ENCODE measurements at places on chromosomes 12 and 14.

GRCh38 chr14:102786768-102787167 is 9.5 kb downstream of the TRAF3 start:
- DNase-seq: no peak

DNA sequence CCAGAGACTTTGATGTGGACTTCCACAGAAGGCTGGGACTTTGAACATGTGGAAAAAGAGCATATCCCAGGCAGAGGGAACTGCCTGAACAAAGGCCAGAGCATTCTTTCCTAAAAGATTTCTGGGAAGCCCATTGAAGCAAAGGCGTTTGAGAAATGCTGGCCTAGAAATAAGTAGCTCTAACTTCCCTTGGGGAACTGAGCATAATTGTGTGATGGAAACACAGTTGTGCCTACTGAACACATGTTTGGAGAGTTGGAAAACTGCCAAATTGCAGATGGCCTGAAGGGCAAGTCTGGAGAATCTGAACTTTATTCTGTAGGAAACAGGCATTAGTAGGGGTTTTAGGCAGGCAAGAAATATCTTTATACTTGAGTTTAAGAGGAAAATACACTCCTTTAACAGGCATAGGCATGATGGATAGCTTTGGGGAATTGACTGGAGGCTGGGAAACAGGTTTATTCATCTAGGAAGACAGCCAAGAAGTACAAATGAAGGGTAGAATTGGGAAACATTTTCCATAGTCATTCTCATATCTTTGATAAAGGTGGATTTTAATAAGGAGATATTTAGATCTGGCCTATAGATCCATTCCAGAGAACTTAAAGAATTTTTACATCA is 134.1 kb downstream of the TPH2 start:
- no peak for DNase-seq

DNA sequence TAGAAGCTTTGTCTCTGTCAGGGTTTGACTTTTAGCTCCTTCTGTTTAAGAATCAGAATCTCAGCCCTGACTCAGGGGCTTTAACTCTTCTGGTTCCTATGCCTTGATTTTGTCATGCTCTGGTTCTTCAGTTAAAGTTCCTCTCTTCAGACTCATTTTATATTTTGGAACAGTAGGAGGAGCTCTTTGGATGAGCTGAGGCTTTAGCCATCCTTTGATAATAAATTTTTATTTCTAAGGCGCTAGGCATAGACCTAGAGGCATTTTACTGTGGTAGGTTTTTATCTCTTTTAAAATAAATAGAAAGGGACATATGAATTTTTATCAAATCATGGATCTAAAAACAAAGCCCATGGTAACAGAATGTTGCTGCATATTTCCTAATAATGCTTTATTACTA is 51.7 kb downstream of the ATP23 start:
- no peak for DNase-seq

GRCh38 chr12:52007158-52007921 is 594 bp downstream of the TAMALIN start:
- no peak for DNase-seq

GRCh38 chr14:51079085-51079484 is 15.8 kb downstream of the TRIM9 start:
- no peak for DNase-seq

GRCh38 chr12:58357511-58357910 is 416.1 kb downstream of the ATP23 start:
- DNase-seq: no peak

DNA sequence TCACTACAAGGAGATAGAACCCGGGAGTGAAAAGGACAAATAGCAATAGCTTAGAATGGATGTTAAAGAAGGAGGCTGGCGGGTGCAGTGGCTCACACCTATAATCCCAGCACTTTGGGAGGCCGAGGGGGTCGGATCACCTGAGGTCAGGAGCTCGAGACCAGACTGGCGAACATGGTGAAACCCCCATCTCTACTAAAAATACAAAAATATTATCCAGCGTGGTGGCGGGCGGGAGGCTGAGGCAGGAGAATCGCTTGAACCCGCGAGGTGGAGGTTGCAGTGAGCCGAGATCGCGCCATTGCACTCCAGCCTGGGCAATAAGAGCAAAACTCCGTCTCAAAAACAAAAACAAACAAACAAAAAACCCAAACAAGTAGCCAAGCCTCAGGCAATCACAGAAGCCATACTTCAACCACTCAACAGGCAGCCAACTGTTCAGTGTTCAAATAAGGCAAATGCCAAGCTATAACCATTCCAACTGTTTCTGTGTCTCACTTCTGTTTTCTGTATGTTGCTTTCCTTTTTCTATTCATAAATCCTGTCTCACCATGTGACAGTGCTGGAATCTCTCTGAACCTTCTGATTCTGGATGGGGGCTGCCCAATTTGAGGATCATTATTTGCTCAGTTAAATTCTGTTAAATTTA is 3.9 kb upstream of the SPTLC2 start:
- no peak for DNase-seq

GRCh38 chr12:3751151-3752095 is 1.5 kb downstream of the CRACR2A start:
- no peak for DNase-seq

- no peak for DNase-seq
Observed at GRCh38 chr12:78636231-78636855, 228.2 kb upstream of the SYT1 start.

GRCh38 chr12:24230061-24230701 is 280.7 kb upstream of the SOX5 start:
- DNase-seq: no peak
